Colonic mucosa (tissue), 4 donors: ENCODE measurements at places on chromosomes 7 and 10. TPM values are rescaled to one million over a fixed set of nuclear protein-coding genes. Genes with fewer than 3 reads are reported as not detected.

DNA sequence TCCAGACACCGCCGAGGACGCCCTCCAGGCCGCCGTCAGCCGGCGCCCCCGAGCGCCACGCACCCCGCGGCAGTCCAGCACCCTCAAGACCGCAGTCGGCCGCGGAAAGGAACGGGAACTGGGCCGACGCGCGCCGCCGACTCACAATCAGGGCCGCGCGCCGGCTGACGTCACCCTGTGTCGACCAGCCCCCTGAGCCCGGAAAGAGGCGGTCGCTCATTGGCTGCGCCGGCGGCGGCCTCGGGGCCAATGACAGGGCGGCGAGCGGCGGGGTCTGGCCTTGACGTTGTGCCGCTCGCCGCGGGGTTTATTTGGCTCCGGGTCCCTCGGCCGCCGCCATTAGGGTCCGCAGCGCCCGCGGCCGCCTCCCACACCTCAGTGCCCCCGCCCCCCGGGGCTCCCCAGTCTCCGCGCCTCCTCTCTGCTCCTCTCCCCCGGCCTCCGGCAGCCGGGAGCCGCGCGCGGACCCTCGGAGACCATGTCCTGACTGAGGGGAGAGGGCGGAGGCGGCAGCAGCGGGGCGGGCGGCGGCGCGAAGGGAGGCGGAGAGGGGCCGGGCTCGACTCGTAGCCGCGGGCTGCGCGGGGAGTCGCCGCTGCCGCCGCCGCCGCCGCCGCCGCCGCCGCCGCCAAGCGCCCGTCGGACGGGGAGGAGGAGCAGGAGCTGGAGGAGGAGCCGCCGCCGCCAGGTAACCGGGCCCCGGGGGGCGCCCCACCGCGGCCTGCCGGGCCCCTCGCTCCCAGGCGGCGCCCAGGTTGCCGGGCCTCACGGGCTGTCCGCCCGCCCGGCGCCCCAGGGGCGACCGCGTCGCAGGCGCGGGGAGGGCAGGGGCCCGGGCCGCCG is 25.1 kb upstream of the ZRANB1 start:
- peak; percentile 97 for DNase-seq

GRCh38 chr7:37915438-37915837 is 1.2 kb downstream of the SFRP4 start:
- no peak for DNase-seq

- no peak for DNase-seq
Observed at GRCh38 chr7:90879924-90880323, 283.8 kb downstream of the CDK14 start.

GRCh38 chr7:105685161-105685560 is 103.9 kb upstream of the EFCAB10 start:
- no peak for DNase-seq

DNA sequence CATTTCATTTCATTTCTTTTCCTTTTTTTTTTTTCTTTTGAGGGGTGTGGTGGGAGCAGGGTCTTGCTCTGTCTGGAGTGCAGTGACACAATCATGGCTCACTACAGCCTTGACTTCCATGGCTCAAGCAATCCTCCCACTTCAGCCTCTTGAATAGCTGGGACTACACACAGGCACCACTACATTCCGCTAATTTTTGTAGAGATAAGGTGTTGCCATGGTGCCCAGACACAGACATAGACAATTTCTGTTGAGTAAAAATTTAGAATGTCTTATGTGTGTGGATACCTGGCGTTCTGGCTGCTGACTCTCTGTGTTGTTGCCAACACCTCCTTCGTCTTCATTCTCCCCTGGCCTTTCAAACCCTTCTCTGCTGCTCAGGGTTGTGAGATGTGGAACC is 54.0 kb upstream of the PRSS58 start:
- DNase-seq = no peak

GRCh38 chr10:25815999-25816768 is 117.8 kb upstream of the MYO3A start:
- no peak for DNase-seq

Gene SLK
- 51.6 TPM for total RNA-seq

DNA sequence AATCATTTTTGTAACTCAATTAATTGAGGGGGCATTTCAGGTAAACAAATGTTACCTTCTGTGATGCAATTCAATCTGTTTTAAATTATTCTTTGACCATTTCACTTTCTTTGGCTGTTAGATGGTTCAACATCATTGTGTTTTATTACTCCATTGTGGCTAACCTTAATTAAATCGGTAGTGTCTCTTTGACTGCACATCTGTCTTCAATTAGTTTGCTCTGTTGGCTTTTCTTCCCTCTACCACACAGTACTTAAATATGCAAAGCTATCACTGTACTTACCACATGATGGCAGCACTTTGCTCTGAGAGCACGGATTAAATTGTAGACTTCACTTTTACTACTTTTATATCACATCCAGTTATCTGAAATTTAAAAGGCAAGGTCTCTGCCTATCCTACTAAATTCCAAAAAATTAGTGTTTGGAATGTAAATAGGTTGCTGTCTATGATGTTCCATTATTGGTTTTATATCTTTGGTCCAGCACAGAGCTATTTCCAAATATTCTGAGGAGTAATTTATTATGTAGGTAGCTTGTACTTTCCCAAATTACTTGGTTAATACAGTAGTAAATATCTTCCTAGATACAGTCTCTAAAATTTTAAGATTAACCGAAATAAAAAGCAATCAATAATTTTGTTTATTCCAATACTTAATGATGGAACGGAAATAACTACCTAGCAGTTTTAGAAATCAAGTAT is 352.0 kb downstream of the PCLO start:
- DNase-seq = no peak

- DNase-seq = no peak
Observed at GRCh38 chr10:57338823-57339558, 928.7 kb downstream of the IPMK start.

GRCh38 chr10:29174389-29174788 is 114.5 kb upstream of the LYZL1 start:
- no peak for DNase-seq

GRCh38 chr7:121187222-121187621 is 141.6 kb upstream of the WNT16 start:
- DNase-seq = no peak

- no peak for DNase-seq
Observed at GRCh38 chr7:130207033-130207432, 627 bp upstream of the SSMEM1 start.

Gene ZNF282
- total RNA-seq = 24.1 TPM

Gene BLNK
- total RNA-seq = 24.0 TPM

GRCh38 chr7:43572516-43573049 is 10.3 kb upstream of the STK17A start:
- DNase-seq = no peak

- DNase-seq = no peak
Observed at GRCh38 chr7:88042157-88042556, 108.1 kb downstream of the ADAM22 start.

Gene GOLGA7B
- 0.72 TPM for total RNA-seq
